Psoas muscle (tissue), 8 donors: ENCODE measurements at places on chromosomes 7 and 10.
A peak's percentile ranks its signal among the peaks of the same experiment; 100 is the strongest.

GRCh38 chr7:108973075-108973474 lies 403.4 kb downstream of the DNAJB9 start:
- DNase-seq, result no peak

DNA sequence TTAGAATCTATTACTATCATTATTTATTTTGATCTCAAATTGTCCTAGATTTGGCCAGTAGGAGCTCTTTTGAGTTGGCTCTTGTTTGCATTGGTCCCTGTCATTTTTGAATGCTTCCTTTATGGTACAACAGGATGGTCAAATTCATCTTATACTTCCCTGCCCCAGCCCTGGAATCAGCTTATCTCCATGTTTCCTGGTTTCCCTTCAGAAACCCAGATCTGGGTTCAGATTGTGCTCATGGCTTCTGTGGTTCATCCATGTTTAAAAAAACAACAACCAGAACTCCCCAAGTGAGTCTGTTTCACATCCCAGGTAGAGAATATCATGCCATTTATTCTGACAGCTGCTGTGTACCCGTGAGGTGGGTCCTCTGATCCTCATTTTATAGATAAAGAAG lies 10.6 kb downstream of the ZFYVE27 start:
- DNase-seq, result no peak

GRCh38 chr10:132762267-132762666 lies 23.7 kb downstream of the NKX6-2 start:
- no peak for DNase-seq

- no peak for DNase-seq
Measured at GRCh38 chr10:35819011-35819410, 176.9 kb upstream of the FZD8 start.

- DNase-seq, result no peak
Measured at GRCh38 chr10:121070275-121071070, 219.3 kb downstream of the WDR11 start.

GRCh38 chr10:44949915-44950314 lies 9.7 kb upstream of the RASSF4 start:
- no peak for DNase-seq

- no peak for DNase-seq
Measured at GRCh38 chr10:125068406-125068805, 92.0 kb downstream of the CTBP2 start.

DNA sequence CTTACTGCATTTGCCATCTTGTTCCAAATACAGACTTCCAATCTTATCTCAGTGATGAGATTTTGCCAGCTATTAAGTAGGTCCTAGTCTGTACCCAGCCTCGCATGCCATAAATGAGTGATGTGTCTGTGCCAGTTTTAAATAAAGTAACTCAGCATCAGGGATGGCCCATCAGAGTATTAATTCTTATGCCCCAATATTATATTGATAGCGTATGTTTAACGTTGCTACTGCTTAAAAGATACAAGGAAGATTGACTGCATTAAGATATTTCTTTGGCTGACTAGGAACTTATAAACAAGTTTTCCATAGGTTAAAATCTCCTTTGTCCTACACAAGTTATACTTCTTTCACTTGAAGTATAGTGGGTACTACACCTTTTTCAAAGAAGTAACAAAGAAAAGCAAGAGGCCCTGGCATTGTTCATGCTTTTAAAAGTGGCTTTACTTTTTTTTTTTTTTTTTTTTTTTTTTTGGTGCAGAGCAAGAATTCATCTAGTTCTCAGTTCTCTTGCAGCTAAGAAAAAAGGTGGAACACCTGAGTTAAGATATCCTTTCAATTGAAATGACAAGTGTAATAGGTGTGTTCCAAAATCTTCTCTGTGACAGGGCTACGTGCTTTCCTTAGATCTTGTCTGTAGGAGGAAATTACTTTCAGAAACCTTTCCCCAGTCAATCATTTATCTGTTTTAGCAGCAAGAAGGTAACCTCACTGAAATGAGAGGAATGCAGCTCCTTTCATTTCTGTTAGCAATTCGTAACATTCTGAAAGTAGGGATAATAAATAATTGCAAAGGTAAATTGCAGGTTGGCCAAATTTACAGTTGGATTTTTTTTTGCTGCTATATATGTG lies 245.0 kb downstream of the CELF2 start:
- DNase-seq, result no peak

DNA sequence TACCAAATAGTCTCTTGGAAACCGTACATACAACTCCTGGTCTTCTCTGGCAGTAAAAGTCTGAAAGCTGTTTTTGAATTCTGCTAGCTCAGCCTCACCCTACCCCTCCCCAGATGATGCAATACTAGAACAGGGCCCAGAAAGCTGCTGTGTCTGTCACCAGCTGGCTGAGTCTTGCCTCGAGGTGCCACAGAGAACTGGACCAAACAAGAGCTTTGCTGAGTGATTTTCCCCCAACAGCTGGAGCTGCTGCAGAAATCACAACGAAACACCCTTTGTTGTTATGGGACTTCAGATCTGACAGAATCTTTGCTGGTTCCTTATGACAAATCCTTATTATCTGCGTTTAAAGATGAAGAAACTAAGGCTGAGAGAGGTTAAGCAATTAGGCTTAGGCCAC lies 134.1 kb downstream of the SPAG6 start:
- DNase-seq, result no peak

DNA sequence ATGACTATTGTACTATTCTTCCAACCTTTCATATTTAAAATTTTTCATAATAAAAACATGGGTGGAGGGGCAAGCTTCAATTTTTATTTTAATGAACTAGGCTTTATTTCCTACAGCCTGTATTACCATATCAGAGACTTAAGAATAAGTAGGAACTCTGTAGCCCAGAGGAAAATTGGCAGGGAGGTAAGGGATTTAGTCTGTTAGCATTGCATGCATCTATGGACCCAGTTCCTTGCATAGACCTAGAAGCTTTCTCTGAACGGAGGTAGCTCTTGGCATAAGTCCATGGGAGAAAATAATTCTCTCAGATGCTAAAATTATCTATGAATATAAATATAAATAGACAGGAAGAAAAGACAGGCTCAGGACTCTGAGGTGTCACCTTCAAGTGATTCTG lies 31.4 kb upstream of the CCDC6 start:
- DNase-seq, result no peak

DNA sequence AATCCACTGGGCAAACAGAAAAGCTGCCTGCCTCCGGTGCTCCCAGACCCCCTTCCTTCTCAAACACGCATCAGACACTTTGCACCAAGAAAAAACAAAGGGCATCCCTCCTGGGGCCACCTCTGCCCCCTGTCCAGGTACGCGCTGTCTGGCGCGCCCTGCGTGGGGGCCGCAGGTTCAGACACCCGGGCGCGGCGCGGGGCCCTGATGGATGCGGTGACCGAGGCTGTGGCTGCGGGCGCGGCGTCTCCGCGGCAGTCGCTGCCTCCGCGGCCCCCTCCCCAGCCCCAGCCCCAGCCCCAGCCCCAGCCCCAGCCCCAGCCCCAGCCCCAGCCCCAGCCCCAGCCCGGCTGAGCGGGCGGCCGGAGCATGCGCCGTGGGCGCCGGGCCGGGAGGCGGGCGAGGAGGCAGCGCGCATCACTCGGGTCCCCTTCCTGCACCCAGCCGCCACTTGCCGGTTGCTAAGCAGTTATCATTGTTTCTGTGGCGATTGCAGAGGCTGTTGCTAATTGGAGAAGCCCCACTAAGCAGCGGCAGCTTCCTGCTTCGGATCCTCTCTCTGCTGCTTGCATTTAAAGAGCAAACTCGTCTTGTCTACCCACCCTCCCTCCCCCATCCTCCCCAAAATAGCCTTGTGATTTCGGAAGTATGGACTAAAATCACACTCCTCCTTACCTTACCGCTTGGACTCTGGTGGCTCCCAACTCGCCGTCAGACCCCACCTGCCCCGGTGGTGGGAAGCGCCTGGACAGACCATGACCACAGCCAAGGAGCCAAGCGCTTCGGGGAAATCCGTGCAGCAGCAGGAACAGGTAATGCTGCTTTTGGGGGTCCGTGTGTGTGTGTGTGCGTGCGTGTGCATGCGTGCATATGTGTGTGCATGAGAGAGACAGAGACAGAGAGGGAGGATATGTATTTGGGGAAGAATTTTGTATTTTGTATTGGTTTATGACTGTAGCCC lies 252.8 kb downstream of the DPP6 start:
- no peak for DNase-seq

GRCh38 chr10:35276889-35277288 lies 59.4 kb upstream of the CCNY start:
- no peak for DNase-seq

- DNase-seq, result no peak
Measured at GRCh38 chr7:140349144-140349771, 49.1 kb downstream of the SLC37A3 start.

DNA sequence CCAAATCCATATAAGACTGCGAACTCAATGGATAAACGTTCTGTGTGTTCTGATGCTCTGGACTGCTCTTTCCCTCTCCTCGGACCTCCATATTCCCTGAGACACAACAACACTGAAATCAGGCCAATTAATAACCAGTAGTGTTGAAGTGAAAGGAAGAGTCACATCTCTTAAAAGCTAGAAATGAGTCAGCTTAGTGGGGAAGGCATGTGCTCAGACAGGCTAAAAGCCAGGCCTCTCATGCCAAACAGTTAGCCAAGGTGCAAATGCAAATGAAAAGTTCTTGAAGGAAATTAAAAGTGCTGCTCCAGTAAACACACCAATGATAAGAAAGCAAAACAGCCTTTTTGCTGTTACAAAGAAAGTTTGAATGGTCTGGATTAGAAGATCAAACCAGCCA lies 29.3 kb downstream of the TNS3 start:
- DNase-seq, result peak; percentile 35

GRCh38 chr7:117505238-117505637 lies 25.4 kb downstream of the CFTR start:
- DNase-seq, result no peak

DNA sequence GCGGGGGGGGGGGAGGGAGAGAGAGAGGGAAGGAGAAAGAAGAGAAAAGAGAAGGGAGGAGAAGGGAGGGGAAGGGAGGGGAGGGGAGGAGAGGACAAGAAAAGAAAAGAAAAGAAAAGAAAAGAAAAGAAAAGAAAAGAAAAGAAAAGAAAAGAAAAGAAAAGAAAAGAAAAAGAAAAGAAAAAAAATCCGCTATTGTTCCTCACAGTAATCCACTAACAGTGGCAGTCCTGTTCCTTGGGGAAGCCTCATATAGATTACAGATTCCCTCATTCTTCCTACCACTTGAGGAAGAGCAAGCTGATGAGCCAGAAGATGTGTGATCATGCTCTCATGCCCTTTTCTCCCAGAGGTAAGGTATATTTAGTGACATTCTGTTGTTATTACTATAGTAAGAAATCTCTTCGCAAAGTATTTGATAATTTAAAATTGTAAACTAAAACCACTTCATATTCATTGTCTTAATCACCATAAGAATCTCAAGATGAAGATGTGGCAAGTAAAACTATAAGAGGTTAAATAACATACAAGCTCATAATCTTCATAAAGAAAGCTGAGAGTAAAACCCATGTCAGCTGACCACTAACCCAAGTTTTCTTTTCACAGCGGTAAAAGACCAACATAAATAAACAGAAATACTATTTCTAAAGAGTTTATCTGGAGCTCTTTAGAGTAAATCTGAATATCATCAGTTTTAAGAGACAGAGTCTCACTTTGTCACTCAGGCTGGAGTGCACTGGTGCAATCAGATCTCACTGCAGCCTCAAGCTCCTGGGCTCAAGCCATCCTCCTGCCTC lies 128.1 kb downstream of the JMJD1C start:
- DNase-seq, result no peak

GRCh38 chr10:23293973-23294590 lies 50.5 kb downstream of the C10orf67 start:
- no peak for DNase-seq

DNA sequence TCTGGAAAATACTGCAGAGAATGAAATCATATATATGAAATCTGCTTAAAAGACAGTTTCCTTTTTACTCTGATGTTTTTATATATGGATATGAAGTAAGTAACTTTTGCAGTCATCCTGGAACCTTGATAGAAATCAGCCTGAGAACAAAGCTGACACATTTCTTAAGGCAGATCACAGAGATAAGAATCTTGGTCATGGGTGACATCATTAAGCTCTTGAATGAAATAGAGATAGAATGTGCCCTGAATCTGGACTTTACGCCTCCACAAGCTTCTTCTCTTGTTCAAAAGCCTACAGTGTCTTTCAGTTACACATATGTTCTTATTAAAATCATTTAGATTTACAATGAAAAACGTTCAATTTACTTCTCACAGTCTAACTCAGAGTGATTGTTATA lies 319.1 kb upstream of the CNTNAP2 start:
- no peak for DNase-seq
